ENCODE measurements at places on chromosomes 6 and 20.

DNA sequence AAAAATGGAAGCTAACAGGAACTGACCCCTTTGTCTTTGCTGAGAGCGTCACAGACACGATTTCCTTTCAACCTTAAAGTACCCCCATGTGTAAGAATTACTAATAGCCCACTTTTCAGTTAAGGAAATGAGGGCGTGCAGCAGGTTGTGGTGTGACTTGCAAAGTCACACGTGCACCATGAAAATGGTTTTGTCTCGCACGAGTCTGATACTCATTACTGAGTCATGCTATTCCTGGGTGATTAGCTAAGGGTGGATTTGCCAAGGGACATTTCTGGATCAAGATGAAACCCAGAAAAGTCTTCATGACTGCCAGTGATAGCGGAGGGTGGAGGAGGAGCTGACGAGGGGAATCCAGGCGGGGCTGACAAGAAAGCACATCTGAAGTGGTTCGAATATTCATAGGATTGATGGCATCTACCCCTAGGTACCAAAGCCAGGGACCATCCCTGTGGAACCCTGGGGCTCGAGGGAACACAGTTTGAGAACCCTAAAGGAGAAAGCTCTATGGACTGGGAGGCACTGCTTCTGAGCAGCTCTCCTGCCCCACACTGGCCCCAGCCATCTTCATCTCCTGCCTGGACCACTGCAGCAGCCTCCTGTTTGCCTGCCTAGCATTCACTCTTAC is 12.1 kb upstream of the NFATC2 start:
- DNase-seq: no peak

GRCh38 chr6:7568021-7568420 is 22.0 kb upstream of the SNRNP48 start:
- DNase-seq: no peak

DNA sequence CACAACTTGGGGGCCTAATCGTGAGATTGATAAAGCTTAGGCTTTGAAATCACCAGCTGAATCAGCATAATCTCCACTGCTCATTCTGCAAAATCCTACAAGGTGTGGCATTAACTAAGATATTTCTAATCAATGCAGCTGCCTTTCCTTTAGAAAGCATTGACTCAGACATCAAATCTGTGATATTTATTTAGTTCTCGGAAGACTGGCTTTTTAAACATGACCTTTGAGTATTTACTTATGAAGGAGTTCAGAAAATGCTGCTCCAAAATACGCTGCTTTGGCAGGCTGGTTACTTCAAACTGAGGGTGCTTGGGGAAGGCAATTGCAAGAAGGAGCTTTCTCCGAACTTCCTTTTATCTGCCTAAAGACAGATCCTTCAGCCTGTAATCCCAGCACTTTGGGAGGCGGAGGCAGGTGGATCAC is 23.7 kb upstream of the FUCA2 start:
- no peak for DNase-seq

DNA sequence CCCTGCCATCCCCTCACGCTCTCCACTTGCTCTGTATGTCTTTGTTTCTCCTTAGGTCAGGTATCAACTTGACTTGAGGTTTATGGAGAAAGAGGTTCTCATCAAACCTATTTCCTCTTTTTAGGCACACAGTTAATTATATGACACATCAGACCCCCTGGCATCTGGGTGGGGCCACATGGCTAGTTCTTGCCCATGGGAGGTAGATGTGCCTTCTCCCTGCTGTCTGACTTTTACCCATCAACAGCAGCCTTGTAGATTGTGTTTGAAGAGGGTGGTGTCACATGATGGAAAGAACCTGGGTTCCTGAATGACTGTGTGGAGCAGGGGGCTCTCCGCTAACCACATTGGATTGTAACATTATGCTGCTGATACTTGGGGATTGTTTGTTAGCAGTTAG is 7.2 kb upstream of the UQCC2 start:
- no peak for DNase-seq

- no peak for DNase-seq
These were observed 28.0 kb upstream of the CEP85L start for GRCh38 chr6:118679327-118679901.

All from stimulated activated CD8-positive, alpha-beta memory T cell treated with anti-CD3 and anti-CD28 coated beads, Interleukin-15, amount 100 ng/mL, for 1 hour (primary cell).